DMS79 (cell line): ENCODE measurements at places on chromosomes 5 and 9.

- no peak for DNase-seq
These were observed 17.5 kb upstream of the DHFR start for GRCh38 chr5:80672140-80672736.

DNA sequence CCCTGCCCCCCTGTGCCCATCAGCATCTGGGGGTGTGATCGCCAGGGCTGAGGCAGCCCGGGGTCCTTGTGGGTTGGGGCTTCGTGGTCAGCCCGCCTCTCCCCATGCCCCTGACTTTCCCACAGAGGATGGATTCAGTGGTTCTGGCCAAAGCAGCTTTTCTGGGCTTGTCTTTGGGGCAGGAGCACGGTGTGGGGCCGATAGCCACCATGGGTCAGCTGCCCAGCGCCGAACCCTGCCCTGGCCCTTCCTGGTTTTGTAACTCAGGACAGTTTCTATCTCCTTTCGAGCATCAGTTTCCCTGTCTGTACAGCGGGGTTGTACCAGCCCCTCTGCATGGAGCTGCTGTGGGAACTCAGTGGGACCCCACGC lies 77.1 kb downstream of the HMCN2 start:
- no peak for DNase-seq

DNA sequence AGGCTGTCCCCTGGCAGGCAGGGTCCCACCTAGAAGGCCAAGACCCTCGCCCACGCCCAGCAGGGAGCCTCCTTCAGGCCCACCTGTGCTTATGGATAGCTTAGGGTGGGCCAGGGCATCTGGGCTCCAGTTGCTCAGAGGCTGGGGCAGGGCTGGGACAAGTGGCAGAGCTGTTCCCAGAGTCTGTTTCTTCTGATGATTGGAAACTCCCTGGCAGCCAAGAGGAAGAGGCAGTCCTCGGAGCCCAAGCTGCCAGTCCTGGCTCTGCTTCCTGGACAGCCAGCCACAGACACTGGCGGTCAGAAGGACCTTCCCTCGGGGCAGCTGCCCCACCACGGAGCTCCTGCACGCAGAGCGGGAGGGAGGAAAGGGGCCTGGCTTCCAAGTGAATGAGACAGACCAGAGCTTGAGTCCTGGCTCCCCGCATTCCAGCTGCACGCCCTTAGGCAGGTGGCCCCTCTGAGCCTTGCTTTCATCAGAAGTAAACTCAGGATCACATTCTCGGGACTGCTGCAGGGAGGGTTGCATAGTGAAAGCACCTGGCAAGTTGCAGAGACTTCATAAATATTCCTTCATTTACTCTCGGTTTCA lies 37.9 kb upstream of the GABRP start:
- DNase-seq: no peak

- DNase-seq: no peak
These were observed 62.3 kb downstream of the RAPGEF1 start for GRCh38 chr9:131677444-131678180.

DNA sequence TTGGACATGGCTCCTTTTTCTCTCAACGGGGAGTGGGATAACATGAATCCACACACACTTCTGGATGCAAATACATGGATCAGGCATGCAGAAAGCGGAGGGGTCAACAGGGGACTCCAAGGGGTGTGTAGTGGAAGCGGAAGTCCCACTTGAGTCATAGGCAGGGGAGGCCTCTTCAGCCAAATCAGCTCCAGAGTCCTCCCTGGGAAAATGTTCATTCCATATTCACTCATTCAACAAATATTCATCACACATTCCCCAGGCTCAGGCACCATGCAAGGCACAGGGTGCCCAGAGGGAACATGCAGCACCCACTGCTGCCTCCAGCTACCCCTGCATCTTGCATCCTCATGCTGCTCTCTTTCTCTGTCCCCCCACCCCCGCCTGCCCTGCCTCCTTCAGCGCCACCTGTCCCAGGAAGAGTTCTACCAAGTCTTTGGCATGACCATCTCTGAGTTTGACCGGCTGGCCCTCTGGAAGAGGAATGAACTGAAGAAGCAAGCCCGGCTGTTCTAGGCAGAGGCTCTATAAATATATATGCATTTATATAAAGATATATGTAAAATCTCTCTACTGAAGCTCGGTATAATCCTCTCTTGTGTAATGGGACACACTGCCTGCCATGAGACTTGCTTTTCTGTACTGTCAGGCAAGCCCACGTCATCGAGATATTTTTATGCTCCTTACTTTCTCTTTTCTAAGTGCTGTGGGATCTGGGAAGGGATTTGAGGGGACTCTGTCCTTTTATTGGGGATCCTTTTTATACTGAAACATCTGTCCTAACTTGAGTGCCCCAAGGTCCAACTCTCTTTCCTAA lies 13.6 kb upstream of the AFAP1L1 start:
- no peak for DNase-seq

DNA sequence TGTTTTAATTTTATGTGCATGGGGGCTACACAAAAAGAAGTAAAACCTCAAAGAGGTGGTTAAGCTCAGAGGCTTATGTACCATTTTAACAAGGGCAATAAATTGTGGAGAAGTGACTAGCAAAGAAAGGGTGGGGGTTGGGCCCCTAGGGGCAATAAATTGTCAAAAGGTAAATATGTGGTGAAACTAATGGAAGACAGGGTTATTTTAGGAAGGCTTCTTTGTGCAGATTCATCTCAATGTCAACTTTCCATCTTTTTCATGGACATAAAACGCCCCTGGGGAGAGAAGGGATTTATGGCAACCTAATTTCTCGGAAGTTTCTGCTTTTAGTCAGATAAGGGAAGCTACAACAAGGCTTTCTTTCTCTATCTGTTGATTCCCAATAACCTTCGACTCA lies 42.5 kb upstream of the GOLM1 start:
- no peak for DNase-seq

DNA sequence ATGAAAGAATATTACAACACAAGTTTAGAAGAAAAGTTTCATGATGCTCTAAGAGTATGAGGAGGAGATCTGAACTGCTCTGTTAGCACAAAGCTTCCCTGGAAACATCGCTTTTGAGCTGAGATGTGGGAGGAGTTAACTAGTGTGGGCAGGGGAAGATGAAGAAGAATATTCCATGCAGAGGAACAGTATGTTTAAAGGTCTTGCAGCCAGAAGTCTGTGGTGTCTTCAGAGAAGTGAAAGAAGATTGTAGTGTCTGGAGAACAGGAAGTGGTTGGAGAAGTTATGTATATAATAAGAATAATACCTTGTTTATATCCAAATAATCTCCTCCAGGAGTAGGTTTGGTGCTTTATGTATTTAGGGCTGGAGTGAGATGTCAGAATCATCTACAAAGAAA lies 406.7 kb downstream of the MAN2A1 start:
- no peak for DNase-seq

- no peak for DNase-seq
These were observed 55.9 kb upstream of the EGFL7 start for GRCh38 chr9:136606687-136607333.

DNA sequence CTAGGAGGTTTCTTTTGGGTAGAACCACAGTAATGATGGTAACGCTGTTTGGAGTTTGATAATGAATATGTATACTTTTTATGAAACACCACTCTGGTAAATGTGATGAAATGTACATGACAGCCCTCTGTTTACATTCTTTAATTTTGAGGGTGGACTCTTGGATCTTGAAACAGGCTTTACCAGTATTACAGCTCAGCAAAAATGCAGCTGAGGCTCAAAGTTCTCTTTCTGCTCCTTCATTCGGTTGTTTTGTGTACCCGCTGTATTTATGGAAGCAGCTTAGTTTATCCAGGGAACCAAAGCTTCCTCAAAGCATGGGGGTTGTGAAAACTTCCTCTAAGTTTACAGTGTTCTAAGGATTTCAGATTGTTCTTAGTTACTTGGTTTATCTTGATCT lies 11.1 kb downstream of the GAPVD1 start:
- DNase-seq: no peak

GRCh38 chr9:37146410-37146809 lies 26.0 kb downstream of the ZCCHC7 start:
- no peak for DNase-seq

DNA sequence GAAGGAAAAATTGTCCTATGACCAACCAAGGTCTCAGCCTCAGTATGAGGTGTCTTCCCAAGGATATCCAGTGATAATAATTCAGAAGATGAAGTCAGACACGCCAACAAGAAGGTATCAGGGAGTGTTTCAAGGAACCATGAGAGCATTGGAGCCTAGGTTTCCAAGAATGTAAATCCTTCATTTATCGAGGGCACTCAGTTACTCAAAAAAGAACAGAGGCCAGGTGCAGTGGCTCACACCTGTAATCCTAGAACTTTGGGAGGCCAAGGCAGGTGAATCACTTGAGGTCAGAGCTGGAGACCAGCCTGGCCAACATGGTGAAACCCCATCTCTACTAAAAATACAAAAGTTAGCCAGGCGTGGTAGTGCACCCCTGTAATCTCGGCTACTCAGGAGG lies 70.8 kb downstream of the PLAC8L1 start:
- no peak for DNase-seq

DNA sequence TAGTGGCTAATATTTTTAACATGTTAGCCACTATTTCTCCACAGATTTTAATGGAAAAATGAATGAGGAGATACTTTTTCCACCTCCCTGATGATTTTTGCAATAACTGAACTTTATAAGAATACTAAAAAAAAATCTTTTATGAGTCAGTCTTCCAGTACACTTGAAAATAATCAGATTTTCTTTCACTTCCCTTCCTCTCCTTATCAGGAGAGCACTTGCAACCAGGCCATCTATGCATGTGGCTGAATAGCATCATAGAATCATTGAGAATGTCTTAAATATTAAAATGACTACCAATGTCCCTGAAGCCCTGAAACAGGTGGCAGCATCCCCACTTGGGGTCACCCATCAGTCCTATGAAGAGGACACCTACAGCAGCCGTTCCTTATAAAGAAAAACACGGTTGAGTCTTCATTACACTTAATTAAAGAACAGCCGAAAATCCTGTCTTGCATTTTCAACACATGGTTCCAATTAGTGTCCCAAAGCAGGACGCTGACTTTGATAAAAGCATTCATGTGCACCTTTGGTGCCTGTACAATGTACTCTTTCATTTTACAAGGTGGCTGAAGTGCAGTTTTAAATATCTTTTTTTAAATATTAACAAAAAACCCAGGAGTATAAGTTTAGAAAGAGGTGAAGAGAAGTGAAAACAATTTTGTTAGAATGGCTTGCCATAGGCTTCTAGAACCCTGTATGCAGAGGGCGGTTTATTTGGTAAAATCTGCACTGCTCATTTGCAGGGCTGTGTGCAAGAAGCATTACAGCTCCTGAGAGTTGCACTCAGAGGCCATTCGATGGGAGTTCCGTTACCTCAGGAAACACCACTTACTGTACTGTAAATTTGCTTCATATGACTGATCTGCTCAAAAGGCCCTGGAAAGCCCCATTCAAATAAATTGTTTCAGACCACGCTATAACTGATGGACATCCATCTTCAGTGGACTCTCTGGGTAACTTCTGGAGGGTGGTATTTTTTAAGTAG lies 106.9 kb upstream of the VCAN start:
- DNase-seq: no peak

DNA sequence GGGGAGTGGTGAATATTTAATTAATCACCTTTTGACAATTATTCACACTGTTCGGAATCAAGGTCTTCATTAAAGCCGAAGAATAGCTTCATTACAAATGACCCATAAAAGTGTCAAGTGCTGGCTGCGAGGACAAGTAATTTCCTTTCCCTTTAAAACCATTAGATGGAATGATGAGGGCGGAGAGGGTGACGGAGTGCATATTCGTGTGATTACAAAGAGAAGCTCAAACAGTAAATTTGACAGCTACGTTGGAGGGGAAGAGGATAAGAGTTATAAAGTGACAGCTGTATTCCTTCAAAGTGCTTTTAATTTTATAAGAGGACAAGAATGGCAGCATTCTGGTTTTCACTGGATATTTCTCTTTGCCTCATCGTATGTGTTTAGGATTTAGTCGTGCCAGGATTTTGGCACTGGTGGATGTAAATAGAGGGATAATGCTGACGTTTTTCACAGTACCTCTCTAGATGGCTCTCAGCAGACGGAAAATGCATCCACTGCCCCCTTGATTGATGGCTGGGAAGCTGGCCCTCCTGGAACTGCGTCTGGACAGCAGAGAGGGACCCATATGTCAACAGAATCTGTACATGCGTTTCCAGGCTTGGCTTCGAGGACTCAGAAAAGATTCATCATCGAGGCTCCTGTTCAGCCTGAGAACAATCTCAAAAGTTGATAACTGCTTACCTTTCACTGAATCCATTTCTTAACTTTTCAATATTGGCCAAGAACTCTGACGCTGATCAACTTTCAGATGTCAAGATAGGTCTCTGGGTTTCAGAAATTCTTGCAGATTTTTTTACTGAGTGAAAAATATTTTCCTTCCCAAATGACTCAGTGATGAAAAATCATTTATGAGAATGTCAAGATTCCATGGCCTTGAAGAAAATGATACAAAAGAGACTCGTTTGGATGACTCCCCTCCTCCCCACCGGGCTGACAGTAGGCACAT lies 50.4 kb upstream of the IRX2 start:
- no peak for DNase-seq

DNA sequence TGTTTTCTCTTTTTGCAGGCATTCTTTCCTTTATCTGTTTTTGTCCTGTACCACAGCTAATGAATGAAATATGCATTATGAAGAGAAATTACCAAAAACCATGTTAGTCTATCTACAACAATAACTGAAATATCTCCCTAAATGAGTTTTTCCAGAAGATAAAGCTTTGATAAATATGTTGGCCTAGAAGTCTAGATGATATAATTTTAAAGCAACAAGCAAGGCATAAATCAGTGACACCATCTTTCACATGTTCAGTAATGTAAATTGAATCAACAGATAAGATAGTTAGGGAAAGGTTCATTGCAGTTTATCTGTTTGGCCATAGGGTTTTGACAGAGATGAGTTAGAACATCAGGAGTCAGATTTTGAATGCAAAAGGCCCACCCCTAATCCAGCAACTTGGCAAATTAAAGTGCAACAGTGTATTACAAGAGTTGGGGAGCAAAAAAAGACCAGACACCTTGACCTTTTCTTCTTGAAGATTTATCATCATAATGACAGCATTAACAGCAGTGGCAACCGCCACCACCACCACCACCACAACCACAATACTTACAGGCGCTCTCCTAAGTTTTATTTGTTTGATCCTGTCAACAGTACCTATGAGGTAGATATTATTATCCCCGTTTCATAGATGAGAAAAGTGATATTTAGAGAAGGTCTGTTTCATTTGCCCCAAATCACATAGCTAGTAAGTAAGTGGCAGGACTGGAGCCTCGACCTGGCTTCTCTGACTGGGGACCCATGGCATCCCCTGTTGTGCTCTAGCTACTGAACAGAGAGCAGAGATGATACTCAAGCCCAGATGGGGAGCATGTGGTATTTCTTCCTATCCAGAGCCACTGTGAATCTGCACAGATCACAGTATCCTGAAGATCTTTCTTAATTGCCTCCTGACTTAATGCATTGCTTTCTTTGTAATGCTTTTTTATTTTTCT lies 122.8 kb upstream of the DHFR start:
- no peak for DNase-seq

GRCh38 chr5:2742921-2743679 lies 8.4 kb downstream of the IRX2 start:
- no peak for DNase-seq

DNA sequence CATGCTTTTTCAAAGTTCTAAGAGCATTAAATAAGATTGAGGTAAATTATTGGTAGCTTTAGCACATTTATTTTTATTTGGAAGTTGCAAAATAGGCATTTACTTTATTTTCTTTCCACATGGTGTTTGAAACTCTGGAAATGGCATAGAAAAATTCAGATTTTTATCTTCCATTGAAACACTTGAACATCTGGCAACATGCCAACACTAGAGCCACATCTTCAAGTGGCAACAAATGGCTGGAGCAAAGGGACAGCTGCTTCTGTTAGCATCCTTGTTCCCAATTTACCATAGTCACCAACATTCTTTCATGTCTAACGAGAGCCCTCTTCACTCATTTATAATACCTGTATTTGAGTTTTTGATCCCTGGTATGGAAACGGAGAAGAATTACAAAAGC lies 539.9 kb downstream of the ZNF608 start:
- DNase-seq: peak; percentile 13
